ENCODE measurements at places on chromosomes 1 and 21. TPM values are rescaled to one million over a fixed set of nuclear protein-coding genes. Genes with fewer than 3 reads are reported as not detected.

DNA sequence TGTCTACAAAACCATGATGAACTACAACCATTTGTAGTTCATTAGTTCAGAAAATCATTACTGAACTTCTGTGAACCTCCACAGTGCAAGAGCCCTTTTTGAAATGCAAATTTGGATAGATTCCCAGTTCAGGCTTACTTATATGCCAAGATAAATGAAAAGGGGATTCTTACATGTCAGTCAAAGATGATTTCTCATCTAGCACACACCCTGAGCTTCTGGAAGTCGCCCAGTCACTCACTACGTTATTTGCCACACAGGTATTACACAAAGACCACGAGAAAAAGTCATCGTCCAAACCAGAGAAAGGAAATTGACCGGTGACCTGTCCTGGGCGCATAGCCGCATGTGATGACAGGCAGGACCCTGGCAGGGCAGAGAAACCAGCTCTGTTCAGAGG lies 41.8 kb downstream of the ETS2 start:
- DNase-seq = no peak

GRCh38 chr1:177023249-177023648 lies 141.3 kb downstream of the ASTN1 start:
- no peak for DNase-seq

F11R gene
- total RNA-seq = 211 TPM

GRCh38 chr1:197786280-197786679 lies 11.0 kb upstream of the DENND1B start:
- no peak for DNase-seq

SPRR1B gene
- total RNA-seq = not detected

DNA sequence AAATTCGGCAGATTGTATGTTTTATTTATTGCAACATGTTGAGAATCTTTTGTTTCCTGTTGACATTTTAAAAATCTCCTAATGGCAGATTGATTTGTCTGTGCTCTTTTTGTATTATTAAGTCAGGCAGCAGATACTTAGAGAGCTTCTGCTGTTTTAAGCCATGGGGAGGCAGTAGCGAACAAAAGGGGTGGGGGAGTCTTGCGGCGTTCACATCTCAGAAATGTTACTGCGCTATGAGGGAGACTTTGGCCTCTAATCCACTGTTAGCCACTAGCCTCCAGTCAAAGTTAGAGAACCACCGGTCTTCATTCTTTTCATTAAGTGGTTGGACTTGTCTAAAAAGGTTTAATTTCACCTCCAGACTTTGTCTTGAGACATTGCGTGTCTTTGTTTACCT lies 93.6 kb downstream of the DYRK1A start:
- DNase-seq = peak; percentile 49

CYP4A11 gene
- not detected for total RNA-seq

DNA sequence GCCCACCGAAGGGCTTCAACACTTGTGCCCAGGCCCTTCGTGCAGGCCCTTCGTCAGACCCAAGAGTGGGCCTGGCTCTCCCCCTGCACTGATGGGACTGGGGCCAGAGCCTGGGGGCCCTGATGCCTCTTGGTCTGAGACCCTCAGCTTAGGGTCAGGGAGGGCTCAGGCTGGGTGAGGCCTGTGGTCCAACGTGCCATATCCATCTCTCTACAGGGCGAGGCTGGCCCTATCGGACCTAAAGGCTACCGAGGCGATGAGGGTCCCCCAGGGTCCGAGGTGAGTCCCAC lies 15.6 kb downstream of the COL6A1 start:
- DNase-seq = no peak

- DNase-seq = no peak
These were observed 6.3 kb upstream of the SGIP1 start for GRCh38 chr1:66527686-66528085.

DNA sequence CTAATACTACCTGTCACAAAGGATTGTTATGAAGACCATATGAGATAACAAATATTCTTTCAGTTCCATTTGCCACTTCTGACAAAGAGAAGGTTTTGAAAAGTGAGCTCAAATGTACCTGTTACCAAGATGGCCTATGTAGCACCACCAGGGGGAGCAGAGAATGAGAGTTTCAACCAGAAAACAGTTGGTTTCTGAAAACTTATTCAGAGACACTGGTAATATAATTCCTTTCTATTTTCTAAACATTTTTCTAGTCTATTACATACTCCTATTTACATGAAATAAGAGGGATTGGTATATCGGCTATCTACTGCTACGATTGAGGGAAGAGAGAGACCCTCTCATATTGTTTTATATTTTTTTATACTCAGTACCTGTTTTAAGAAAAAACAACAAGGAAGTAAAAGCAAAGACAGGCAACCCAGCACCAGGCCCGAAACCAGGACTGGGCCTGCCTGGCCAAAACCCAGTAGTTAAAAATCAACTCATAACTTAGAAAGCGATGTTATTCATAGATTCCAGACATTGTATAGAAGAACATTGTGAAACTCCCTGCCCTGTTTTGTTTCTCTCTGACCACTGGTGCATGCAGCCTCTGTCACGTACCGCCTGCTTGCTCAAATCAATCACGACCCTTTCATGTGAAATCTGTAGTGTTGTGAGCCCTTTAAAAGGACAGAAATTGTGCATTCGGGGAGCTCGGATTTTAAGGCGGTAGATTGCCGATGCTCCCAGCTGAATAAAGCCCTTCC lies 48.3 kb downstream of the IL23R start:
- no peak for DNase-seq
